ENCODE measurements at places on chromosomes 7 and 10.
A peak's percentile ranks its signal among the peaks of the same experiment; 100 is the strongest.

GRCh38 chr7:85239109-85239508, 52.3 kb upstream of the SEMA3D start:
- DNase-seq = no peak

DNA sequence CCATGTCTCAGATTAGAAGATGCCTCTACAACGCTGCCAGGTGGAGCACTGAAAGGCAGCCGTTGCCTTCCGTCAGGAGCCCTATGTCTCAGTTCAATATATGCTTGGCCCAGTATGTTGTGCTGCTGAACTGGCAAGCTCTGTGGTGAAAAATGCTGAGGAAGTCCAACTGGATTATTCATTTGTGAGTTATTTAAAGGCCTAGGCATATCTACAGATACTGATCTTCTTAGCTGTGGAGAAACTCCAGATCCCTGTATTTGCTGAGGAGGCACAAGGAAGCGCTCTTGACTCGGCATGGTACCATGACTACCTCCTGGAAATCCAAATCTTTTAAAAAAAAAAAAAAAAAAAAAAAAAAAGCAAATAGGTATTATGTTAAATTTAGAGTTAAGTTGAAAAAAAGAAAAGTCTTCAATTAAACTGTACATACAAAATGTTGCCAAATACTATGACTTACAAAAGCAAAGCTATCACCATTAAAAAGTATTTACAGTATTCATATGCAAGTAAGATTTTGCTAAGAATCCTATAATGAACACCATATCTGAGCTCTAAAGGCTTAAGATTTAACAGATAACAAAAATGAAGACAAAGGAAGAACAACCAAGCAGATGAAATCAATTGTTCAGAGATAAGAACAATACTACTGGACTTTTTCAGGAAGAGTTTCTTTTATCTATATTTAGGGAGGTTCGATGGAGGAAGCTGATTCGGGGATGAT, 152.4 kb downstream of the GALNT11 start:
- DNase-seq = no peak

GRCh38 chr7:48140001-48140681, 31.1 kb upstream of the ABCA13 start:
- no peak for DNase-seq

- no peak for DNase-seq
These were observed 70.4 kb downstream of the CUBN start for GRCh38 chr10:17059197-17059688.

GRCh38 chr10:7389346-7389745, 21.5 kb downstream of the SFMBT2 start:
- no peak for DNase-seq

DNA sequence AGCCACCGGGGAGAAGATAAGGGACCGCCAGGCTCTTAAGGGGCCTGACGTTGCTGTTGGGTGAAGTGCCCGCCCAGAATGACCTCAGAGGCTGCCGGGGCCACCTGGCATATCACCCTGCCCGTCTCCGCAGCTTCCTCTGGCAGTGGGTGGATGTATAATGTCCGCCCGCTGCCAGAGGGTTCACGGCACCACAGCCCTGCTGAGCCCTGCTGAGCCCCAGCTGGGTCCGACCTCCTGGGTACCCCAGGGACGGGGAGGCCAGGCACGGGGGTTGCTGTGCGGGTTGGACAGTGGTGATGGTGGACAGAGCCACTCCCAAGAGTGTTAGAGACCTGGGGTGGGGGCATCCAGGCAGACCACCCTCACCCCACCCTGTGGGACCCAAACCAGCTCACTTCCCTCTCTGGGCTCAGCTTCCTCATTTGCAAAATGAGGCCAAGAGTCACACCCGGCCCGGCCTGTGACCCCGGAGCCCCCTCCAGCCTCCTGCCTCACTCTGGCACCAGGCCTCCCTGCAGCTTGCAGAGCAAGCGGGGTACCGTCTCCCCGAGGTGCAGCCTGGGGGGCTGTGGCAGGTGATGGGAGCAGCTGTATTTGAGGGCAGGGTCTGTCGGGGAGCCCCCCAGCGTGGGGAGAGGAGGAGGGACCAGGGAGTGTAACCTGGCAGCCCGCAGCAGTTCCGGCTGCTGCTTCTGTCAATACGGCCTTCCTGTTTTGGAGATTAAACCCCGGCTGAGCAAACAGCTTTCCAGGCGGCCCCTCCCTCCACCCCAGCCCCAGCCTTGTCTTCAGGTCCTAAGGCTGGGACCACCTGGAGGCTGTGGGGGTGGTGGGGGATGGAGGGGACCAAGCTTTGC, 8.4 kb upstream of the LFNG start:
- DNase-seq = peak; percentile 52

GRCh38 chr7:128891942-128892269, 18.6 kb downstream of the KCP start:
- no peak for DNase-seq

GRCh38 chr10:114058297-114058696, 14.6 kb downstream of the ADRB1 start:
- DNase-seq = no peak

DNA sequence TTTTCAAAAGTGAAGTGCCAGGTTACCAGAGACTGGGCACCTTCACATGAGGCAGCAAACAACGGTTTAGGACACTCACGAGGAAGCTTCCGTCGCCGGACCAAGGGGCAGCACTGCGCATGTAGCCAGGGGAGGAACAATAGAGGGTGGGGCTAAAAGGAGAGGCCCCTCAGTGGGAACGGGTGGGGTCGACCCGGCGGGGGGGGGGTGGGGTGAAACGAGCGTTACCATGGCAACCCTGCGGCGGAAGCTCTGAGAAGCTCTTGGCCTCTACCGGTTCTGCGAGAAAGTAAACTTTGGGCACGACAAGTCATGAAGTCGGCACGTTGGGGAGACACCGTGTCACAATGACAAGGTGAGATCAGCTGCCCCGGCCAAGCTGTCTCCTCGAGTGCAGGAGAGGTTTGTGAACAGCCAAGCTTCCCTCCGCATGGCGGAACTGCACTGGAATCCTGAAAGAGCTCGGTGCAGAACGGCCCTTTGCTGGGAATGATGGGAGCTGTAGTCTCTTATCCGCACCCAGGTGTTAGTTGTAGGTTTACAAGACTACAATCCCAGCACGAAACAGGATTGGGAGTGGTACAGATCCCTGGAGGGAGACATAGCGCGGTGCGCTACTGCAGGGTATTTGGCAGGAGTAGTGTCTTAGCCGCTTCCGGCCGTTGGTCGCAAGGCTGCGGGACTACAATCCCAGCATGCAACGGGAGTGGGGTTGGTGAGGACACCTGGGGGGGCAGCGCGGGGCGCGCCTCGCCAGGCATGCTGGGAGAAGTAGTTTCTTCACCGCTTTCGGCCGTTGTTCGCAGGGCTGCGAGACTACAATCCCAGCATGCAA, 72.8 kb upstream of the ZNF722 start:
- DNase-seq = peak; percentile 80

DNA sequence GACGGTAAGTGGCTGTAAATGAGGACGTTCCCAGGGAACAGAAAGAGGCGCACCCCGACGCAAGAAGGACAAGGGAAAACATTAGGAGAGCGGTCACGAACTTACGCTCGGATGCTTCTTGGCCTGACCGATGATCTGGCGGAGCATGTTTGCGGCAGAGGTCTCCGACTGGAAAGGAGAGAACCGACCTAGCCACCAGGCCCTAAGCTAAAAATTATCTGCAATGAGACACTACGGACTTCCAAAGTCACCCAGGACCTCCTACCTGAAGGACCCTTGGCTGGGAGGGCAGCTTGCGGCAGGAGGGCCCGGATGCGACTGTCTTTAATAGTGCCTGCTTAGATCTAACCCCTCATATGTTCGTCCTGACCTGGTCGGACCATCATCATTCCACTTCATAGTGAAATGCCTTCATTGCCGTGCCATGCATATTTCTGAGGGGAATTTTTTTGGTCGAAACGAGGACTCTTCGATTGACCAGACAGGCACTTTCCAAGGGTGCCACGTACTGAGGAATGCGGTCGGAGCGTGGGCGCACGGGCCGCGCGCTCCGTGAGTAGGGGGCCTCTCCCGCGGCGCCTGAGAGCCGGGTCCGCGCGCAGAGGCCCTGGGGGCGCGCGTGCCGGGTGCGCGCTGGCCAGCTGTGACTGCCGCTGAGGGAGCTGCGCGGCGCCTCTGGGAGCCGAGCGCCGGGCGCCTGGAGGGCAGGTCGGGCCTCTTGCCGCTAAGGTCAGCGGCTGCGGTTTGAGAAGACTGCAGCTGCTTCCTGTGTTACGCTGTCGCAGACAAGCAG, 33.6 kb upstream of the PHF14 start:
- peak; percentile 58 for DNase-seq

DNA sequence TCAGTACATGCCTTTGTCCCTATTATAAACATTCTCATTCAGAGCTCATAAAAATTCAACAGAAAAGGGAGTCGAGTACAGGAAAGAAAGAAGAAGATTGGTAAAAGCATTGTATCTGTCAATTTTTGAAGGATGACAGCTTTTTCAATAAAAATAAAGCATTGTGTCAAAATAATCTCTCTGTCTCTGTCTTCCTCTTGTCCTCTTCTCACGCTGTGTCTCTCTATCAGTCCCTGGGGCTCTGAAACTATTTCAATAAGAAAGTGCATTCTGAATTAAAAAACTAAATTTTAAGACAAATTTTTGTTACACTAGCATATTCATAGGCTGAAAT, 248.4 kb downstream of the TNS3 start:
- no peak for DNase-seq

GRCh38 chr7:116429986-116430619, 69.4 kb upstream of the CAV2 start:
- no peak for DNase-seq

DNA sequence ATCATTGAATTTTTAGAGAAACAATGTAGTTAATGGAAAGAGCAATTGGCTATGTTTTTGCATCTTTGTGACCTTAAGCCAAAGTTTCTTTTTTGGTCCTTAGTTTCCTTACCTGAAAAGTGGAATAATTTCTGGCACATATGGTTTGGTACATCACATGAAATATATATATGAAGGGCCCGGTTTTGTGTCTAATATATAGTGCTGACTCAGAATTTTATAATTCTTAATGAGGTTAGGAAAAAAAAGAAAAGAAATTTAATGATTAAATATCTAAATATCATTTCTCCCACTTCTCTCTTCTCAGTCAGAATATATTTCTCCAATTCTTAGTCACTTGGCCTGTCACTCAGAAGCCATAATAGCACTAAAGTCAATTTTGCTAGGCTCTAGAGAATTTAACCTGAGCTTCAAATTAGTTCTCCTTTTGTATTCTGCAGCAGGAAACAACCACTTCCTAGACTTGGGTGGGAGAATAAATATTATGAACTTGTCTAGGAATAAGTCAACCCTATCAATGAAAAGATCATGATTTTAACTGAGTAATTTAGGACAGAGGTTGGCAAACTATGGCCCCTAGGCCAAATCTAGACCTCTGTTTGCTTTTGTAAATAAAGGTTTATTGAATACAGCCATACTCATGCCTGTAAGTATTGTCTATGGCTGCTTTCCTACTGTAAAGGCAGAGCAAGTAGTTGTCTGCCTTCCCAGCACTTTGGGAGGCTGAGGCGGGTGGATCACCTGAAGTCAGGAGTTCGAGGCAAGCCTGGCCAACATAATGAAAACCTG, 34.6 kb downstream of the PPP1R9A start:
- no peak for DNase-seq

GRCh38 chr10:83372646-83373045, 766.7 kb upstream of the GHITM start:
- DNase-seq = no peak

DNA sequence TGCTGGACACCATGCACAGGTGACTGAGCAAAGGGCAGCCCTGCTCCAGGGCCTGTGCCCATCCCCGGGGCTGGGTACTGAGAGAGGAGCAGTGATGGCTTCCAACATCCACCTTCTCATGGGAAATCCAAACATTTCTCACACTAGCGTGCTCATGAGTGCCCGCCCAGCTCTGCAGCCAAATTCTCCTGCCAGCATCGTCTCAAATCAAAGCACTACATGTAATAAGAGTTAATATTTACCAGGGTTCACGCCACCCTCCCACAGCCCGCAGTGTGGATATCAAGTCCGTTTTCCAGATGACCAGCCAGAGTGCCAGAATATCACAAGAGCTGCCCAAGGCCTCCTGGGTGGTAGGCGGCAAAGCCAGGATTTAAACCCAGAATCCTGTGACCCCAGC, 12.1 kb downstream of the IL15RA start:
- no peak for DNase-seq

- no peak for DNase-seq
These were observed 412.2 kb upstream of the SORCS1 start for GRCh38 chr10:107576746-107577145.

GRCh38 chr7:101465576-101466196, 103.0 kb downstream of the COL26A1 start:
- no peak for DNase-seq

- DNase-seq = no peak
These were observed 71.6 kb upstream of the BAIAP2L1 start for GRCh38 chr7:98472521-98472954.

- DNase-seq = no peak
These were observed 108.4 kb upstream of the PDLIM1 start for GRCh38 chr10:95399183-95399582.
